A549 treated with CpdA at 1 μM for 4 hours (cell line): ENCODE measurements at places on chromosomes 2 and 18. TPM values are rescaled to one million over a fixed set of nuclear protein-coding genes. Genes with fewer than 3 reads are reported as not detected.

The IL36G gene
- total RNA-seq = 0.10 TPM in 1 of 5 replicates, not detected in the others

The NOSTRIN gene
- 1.3 to 1.6 TPM (median 1.6 TPM) in 5 replicates for total RNA-seq

The ARHGEF33 gene
- 0.02 to 0.11 TPM (median 0.03 TPM) in 3 of 5 replicates, not detected in the others for total RNA-seq

The ABCA12 gene
- total RNA-seq = 0.10 to 0.21 TPM (median 0.17 TPM) in 5 replicates

The NAT8 gene
- not detected in 5 replicates for total RNA-seq

The WNT6 gene
- total RNA-seq = 0.08 to 0.13 TPM (median 0.11 TPM) in 4 of 5 replicates, not detected in the other

The SERTAD2 gene
- 12.0 to 15.7 TPM (median 14.9 TPM) in 5 replicates for total RNA-seq

The CDH19 gene
- 0.98 to 2.3 TPM (median 1.5 TPM) in 5 replicates for total RNA-seq

The APCDD1 gene
- total RNA-seq = not detected in 5 replicates

The NUP35 gene
- total RNA-seq = 33.7 to 50.0 TPM (median 36.3 TPM) in 5 replicates

The TFCP2L1 gene
- 0.68 to 0.98 TPM (median 0.80 TPM) in 5 replicates for total RNA-seq

The CFC1 gene
- total RNA-seq = not detected in 5 replicates

The TTN gene
- under 0.01 to 0.03 TPM (median 0.01 TPM) in 4 of 5 replicates, not detected in the other for total RNA-seq
